ENCODE measurements at places on chromosomes 7 and 10.
A peak's percentile ranks its signal among the peaks of the same experiment; 100 is the strongest.

DNA sequence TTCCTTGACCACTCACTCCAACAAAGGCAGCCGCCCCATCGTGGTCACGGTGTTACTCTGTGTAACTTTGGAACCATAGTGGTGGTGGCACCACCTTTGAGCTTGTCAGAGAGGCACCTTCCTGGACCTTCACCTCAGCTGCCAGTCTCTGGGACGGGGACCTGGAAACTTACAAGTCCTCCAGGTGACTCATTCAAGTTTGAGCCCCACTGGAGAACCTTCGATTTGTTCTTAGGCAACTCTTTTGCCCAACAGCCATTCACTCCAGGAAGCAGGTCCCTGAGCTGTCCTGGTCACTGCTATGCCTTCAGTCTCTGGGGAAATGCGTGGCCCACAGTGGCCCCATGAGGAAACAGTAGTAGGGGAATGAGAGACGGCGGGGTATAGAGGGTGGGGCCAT is 17.2 kb downstream of the STX1A start:
- DNase-seq: no peak

DNA sequence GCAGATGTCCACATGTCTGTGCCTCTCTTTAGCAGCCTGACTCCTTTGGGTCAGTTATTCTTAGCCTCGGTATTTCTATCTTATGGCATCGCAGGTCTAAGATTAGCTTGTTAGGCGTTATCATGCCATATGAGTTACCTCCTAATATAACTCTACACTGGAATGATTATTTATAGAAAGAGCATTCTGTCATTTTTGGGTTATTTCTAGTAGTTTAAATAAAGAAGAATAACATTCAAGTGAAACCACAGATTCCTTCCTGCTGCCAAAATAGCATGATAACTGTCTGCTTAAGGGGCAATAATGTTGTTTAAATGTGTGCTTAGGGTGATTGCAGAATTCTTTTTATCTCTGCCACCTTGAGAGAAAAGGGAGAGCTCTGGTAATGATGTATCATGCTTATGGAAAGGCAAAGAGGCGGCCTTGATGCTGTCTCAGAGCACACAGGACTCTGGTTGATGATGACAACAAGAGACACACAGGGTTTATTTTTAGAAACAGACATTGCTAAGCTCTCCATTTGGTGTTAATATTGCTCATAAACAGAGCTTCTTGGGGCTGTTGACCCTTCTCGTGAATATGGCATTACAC is 10.4 kb downstream of the HDAC9 start:
- no peak for DNase-seq

GRCh38 chr10:108911814-108912541 is 1011.3 kb downstream of the XPNPEP1 start:
- peak; percentile 71 for DNase-seq

DNA sequence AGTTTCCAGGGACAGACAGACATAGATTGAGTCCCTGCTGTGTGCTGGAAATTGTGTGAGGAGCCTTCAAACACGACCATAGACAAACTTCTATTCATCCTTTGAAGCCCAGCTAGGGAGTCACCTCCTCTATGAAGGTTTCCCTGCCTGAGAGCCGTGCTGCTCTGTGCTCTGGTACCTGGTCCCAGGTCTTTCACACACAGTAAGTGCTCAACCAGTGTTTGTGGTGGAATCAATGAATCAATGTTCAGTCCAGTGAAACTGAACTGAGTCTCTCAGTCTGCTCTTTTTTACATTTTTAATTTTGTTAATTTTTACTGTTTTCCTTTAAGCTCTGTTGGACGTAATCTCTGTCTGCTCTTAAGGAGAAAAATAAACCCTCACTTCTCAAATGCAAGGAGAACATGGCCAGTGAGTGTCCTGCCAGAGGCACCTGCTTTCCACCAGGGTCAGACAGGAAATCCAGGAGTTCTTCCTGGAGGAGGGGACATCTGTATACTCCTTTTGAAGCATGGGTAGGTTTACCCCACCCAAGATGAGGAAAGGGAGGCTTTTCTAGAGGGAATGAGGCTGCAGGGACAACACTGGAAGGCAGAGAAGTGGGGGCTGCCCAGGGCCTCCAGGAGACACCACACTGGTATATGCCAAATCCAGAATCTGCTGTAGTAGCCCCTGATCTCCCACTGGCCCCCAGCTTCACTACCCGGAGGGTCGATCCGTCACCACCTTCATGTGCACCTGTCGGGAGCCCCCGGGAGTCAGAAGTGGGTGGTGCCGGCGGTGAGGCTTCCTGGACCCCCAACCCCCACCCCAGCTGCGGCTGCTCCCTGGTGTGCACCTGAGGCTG is 56.3 kb downstream of the MICALL2 start:
- no peak for DNase-seq

DNA sequence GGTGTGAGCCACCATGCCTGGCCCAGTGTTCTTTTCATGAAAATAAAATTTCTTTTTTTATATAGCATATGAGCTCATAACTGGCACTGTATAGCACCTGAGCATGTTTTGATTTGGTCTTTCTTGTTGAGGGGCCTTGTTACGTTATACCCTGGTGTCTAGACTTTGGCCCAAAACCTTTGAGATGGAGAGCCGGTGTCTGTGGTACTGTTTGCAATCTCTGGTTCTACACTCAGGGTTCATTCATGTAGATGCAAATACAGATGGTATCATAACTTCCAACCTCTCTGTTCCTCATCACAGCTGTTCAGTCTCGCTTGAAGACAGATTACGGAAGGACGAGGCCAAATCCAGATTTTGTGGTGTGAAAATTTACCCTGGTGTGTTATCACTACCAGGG is at the start of gene TAS2R5:
TAS2R5 (plus strand) TSS at position 301 of the 400 bp plus-strand sequence. CDS start 145 bp downstream, outside the sequence.
- DNase-seq: no peak

- DNase-seq: no peak
Measured at GRCh38 chr7:47285860-47286491, 295.9 kb downstream of the TNS3 start.

GRCh38 chr10:8978100-8978499 is 923.6 kb downstream of the GATA3 start:
- no peak for DNase-seq
